Epithelial cell of esophagus (primary cell): ENCODE measurements at places on chromosomes 3 and 15.

GRCh38 chr3:58351920-58352319 lies 19.2 kb downstream of the PXK start:
- DNase-seq, result no peak

GRCh38 chr15:99956820-99957641 lies 223.8 kb upstream of the LYSMD4 start:
- DNase-seq, result no peak

- no peak for DNase-seq
Measured at GRCh38 chr15:87829332-87830050, 427.0 kb downstream of the NTRK3 start.

GRCh38 chr3:149411583-149411982 lies 34.1 kb upstream of the TM4SF1 start:
- no peak for DNase-seq

- DNase-seq, result no peak
Measured at GRCh38 chr3:6526861-6527260, 334.1 kb upstream of the GRM7 start.

DNA sequence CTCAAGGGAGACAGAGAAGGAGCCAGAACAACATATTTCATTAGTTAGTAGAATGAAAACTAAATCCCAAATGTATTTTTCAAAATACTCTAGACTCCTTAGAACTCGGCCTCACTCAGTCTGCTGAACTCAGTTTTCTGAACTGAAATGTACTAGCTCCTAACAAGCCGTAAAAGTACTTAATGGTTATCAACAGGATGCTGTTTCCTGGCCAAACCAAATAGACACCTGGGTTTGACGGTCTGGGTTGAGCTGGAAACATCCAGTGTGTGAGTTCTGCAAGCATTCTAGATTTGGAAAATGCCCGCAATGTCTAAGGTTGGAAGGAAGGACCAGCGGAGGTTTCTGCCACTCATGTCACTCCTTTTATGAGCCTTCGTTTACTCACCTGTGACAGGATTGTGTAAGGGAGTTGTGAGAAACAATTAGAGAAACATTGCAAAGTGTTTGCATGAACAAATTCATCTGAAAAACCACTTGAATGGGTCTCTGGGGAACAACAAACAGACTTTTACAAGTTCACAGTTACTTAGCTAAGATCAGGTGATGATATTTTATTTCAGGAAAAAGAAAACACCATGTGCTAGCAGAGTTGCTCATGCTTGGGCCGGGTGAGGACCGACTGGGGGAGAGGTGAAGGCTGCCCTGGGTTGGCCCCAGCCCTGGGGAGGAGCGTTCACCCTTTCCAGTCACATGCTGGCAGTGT lies 151.0 kb downstream of the ALDH1A2 start:
- no peak for DNase-seq

GRCh38 chr15:65857718-65858402 lies 11.4 kb upstream of the RAB11A start:
- no peak for DNase-seq

DNA sequence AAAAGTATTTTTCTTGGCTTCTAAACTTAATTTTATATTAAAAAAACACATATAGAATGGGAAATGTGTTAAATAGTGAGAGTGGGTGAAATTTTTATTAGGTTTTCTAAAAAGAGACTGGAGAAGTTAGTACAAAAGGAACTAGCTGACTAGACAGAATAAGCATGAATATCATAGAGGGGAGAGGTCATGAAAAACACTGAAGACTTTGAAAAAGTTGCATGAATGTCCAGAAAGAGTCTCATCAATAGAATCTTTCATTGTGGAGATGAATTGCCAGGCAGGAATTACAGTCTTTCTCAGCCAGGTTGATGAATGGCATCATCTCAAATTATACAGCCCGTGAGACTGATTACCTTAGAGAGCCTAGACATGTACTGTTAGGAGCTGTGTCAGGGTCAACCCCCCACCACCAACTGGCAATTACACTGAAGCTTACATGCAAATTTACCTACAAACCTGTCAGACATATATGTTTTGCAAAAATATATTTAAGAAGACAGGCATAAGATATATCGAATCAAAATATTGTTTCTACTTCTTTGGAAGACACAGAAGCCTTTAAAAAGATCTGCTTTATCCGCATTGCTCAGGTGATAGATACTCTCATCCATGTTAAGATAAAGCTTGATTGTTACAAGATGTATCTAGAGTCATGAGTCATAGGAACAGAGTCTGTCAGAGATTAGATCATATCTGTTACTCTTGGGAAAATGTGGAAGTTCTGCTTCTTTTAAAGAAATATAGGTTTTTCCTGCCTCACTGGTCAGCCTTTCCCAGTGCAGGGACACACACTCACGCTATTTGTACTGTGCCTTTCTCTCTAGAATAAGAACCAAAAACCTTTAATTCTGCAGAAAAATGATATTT lies 34.8 kb upstream of the PFN2 start:
- DNase-seq, result peak; percentile 61

GRCh38 chr3:140726066-140726465 lies 48.2 kb downstream of the TRIM42 start:
- DNase-seq, result no peak

DNA sequence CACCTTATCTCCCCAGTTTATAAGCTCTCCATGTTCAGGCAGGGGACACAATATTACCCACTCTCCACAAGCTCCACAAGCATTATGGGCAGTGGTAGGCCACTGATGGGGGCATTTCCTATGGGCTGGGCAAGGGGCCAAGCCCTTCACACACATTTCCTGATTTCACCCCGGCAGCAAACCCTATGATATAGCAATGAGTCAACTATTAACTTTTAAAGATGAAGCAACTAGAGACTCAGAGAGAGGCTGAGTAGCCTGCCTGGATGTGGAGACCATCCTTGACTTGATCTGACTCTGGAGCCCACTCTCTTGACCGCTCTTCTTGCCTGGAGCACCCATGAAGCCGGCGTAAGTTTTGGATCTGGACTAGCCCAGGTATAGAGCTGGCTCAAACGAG lies 27.4 kb downstream of the FOXL2NB start:
- peak; percentile 54 for DNase-seq

- DNase-seq, result no peak
Measured at GRCh38 chr3:135057996-135058395, 262.9 kb downstream of the EPHB1 start.

DNA sequence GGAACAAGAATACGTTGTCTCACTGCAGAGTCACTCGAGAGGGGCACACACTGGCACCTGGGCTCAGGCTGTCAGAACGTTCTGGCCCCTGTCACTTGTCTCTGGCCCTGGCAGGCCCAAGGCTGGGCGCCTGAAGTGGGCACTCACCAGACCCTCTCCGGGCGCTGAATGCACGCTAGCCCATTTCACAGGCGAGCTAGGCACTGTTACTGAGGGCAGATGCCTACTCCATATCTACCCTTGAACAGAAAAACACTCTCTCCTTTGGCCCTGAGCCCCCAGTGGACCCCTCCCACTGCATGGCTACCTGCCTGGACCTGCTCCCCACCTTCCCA lies 42.3 kb upstream of the IQSEC1 start:
- DNase-seq, result no peak

GRCh38 chr3:43919029-43919428 lies 228.3 kb downstream of the ABHD5 start:
- DNase-seq, result peak; percentile 39

- no peak for DNase-seq
Measured at GRCh38 chr15:37112971-37113670, 12.8 kb upstream of the MEIS2 start.

DNA sequence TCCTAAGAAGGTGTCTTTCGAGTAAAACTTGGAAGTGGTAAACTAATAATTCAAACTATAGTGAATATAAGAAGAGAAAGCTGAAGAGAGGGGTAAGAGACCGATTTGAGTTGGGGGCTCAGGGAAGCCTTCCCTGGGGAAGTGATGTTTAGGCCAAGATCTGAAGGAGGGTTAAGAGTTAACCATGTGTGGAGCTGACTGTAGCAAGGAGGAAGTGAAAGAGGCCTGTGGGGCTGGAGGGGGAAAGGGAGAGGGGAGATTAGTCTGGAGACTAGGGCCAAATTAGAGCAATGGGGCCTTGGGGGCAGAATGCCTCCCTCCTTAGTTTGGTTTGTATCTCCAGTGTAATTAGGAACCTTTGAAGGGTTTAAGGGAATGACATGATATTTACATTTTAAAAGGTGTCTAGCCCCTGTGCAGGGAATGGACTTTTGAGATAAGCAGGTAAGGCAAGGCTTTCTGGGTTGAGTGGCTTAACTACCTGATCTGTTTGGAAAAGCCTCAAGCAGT lies 2.2 kb downstream of the ZNF592 start:
- no peak for DNase-seq

DNA sequence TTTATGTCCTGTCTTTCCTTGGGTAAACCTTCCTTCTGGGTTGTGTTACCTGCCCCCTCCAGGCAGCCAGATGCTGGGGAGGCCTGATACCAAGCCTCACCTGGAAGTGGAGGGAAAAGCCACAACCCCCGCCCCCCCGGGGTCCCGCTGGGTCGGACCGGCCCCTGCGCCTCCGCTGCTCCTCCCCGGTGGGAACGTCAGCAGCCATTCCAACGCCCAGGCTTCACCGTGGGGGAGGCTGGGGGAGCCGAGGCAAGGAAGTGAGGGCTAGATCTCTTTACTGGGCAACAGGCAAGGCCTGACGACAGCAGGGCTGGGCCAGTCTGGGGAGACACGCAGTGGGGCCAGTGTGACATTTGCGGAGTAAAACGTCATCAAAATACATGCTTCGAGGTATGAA lies 53.0 kb upstream of the SNRPA1 start:
- no peak for DNase-seq

- DNase-seq, result no peak
Measured at GRCh38 chr15:68211656-68212320, 6.7 kb upstream of the CALML4 start.

- DNase-seq, result peak; percentile 10
Measured at GRCh38 chr3:90241481-90241880, 1134.1 kb downstream of the EPHA3 start.

GRCh38 chr3:156483426-156483825 lies 71.5 kb downstream of the SSR3 start:
- DNase-seq, result peak; percentile 84

GRCh38 chr15:88185584-88185983 lies 71.0 kb downstream of the NTRK3 start:
- no peak for DNase-seq

GRCh38 chr3:66140743-66141372 lies 79.9 kb upstream of the SLC25A26 start:
- DNase-seq, result no peak

DNA sequence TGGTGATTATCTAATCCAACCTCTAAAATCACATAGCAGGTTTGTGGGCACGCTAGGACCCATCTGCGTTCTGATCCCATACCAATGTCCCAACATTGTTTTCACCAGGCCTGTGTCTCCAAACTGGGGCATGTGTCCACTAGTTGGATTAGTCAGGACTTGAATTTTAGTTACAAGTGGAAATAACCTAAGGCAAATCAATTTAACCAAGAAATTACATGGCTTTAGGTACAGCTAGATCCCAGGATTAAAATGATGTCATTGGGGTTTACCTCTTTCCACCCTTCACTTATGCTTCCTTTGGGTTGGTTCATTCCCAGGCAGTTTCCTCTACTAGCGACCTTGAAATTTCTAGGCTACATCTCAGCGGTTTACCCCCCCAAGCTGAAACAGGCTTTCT lies 47.2 kb upstream of the PXYLP1 start:
- peak; percentile 94 for DNase-seq

- no peak for DNase-seq
Measured at GRCh38 chr15:85071061-85071460, 89.4 kb downstream of the PDE8A start.

DNA sequence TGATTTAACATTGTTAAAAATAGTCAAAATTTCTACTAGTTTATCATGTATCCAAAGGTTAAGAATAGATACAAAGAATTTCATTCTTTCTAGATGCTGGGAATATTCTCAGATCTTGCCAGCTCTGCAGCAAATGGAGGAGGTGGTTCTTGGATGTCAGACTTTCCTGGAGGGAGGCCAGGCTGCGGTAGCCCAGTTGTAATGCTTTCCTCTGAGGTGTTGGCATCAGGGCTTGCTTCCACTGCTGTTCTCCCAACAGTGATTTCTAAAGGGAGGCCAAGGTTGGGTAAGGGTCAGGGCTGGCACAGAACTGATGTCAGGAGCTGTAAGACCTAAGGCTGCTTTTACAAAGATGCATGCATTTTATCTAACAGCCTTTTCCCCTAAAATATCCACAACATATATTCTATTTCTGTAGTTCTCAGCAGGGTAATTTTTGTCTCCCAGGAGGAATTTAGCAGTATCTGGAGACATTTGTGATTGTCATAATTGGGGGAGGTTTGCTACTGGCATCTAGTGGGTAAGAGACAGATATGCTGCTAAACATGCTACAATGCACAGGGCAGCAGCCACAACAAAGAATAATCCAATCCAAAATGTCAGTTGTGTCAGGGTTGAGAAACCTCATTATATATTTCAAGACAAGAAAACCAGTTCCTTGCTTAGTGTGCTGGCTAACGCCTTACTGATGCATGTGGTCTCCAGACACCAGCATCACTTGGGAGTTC lies 42.0 kb upstream of the SPTSSB start:
- DNase-seq, result no peak

- DNase-seq, result no peak
Measured at GRCh38 chr3:31038086-31038739, 143.8 kb upstream of the GADL1 start.

DNA sequence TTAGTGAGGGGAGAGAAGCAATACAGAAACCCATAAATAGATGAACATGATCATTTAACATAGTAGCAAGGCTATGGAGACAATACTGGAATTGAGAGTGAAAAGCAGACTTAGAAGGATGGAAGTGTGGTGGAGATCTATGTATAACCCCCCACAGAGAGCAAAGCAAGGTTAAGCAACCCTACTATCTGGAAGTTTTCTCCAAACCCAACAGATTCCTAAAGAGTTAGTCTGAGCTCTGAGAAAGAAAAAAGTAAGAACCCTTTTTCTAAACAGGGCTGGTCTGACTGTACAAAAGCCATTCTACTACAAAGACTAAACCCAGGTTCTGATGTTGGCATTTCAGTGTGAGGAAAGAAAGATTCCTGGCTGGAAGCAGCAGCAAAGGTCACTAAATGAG lies 153.2 kb downstream of the WNT5A start:
- no peak for DNase-seq

- DNase-seq, result peak; percentile 54
Measured at GRCh38 chr15:52427804-52428203, 100.9 kb downstream of the MYO5A start.

DNA sequence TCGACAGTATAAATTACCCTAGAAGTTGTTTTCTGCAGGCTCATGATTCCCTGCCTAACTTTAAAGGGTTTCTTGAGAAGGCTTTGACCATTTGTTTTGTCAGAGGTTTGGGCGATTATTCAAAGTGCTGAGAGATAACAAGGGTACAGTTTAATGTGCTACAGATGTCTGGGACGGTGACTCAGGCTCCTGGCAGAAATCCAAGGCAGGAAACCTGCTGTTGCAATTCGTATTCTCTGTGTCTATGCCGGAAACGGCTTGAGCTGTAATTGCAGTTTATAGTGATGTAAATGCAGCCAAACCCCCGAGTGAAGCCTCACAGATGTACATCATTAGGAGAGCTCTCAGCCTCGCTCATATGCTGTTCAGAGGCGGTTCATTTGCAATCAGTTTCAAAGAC lies 65.6 kb downstream of the SYNPR start:
- peak; percentile 92 for DNase-seq

- no peak for DNase-seq
Measured at GRCh38 chr15:90585863-90586262, 56.1 kb downstream of the CRTC3 start.
